ENCODE measurements at places on chromosomes 1 and 21.
A peak's percentile ranks its signal among the peaks of the same experiment; 100 is the strongest.

GRCh38 chr1:56396581-56396980, 182.8 kb downstream of the PLPP3 start:
- no peak for DNase-seq

DNA sequence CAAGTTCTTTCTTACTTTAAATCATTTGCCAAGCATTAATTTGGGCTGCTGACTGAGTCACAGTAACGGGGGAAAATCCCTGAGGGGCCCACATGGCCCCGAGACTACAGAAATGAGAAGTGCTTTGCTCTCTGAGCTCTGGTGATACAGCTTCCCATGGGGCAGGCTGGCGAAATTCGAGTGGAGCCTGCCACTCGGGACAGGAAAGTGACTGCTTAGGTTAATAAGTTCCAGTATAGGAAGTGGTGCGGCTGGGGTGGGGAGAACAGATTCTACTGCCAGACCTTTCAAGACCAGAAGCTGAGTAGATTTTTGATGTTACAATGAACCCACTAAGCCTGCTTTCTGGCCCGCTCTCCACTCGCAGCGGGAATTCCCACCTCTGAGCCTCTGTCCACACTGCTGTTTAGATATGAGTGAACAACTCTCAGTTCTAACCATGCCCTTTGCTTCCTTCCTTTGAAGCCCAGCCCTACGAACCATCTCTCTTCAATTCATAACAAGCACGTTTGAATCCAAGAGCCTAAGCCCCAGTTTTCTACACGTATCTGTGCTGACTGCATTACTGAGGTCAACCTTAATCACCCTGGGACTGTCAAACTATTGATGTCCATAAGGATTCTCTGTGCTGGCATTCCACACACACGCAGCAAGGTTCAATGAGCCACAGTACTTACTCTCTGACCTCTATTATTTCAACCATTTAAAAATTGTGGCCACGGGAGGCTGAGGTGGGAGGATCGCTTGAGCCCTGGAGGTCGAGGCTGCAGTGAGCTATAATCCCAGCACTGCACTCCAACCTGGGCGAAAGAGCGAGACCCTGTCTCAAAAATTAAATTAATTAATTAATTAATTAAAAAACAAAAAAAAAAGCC, 9.6 kb downstream of the ZBTB17 start:
- no peak for DNase-seq

DNA sequence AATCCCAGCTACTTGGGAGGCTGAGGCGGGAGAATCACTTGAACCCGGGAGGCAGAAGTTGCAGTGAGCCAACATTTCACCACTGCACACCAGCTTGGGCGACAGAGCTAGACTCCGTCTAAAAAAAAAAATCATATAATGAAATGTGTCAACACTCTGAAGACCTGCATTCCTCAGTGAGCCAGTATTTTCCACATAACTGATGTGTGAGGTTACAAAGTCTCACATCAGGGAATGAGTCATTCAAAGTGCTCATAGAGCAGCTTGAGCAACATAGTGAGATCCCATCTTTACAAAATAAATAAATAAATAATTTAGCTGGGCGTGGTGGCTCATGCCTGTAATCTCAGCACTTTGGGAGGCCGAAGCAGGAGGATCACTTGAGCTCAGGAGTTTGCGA, 65.5 kb downstream of the CASZ1 start:
- peak; percentile 37 for DNase-seq

DNA sequence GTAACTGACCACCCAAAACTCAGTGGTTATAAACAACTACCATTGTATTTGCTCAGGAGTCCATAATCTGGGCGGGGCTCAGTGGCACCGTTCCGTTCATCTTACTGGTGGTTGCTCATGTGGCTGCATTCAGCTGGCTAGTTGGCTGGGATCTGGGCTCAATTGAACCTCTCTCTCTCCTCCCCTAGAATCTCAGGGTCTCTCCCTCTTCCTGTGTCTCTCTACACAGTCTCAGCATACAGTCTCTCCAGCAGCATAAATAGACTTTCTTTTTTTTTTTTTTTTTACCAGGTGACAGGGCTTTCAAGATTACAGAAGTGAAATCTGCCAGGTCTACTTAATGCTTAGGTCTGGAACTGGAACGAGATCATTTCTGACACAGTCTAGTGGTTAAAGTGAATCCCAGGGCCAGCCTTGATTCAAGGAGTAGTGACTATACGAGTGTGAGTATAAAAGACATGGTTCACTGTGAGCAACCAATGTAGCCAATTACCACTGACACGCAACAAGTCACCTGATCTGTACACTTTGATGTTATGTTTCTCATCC, 193.7 kb upstream of the ESRRG start:
- DNase-seq, result no peak

- no peak for DNase-seq
These were observed 159.5 kb upstream of the GREM2 start for GRCh38 chr1:240771450-240771849.

DNA sequence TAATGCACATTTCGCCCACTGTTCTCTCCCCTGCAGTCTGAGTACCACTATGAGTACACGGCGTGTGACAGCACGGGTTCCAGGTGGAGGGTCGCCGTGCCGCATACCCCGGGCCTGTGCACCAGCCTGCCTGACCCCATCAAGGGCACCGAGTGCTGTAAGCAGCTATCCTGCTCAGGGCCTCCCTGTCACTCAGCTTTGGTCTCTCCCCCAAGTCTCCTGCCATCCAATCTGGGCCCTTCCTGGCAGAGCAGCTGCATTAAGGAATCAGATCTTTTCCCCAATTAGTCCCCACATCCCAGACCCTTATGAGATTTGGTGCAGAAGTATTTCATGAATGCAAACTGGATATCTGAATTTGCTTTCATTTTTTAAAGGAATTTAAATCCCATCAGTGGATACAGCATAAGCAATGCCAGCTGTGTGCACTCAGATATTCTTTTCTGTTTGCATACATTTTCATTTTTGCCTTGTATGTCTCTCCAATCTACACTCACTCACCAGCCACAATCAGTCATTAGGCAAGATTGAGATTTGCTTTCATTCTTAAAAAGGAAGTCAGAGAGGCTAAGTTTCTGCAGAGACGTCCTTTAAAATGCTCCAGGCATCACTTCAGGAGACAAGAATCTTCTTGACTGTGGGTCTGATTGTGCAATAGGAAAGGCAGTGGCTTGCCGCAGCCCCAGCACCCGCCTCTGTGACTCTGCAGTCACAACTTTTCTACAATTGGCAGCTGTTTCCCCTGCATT, 48.1 kb downstream of the ELAPOR1 start:
- DNase-seq, result peak; percentile 65

GRCh38 chr21:34348890-34349519, 14.8 kb upstream of the KCNE2 start:
- no peak for DNase-seq

Measured in non-pigmented ciliary epithelial cell (primary cell).